ENCODE measurements at places on chromosomes 1 and 21.

DNA sequence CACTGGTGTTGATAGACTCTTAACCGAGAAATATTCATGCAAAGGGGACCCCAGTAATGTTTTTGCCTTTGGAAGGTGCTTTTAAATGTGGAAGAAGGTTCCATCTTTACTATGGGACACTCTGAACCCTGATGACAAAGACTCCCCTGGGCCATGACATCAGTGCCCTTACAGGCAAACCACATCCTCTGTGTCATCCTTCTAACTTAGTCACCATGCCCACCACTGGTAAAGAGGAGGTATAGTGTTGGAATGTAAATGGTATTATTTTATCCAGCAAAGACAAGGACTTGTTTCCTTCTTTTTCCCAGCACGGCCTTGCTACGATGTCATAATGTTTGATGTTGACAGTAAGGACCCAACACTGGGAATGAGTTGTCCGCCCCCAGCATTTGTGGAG lies 12.6 kb downstream of the METTL13 start:
- DNase-seq: no peak
- no peak overlapping the region for H3K4me3 ChIP-seq
- H3K36me3 ChIP-seq: peaks cover 17% of the 10 kb centered on the region
- peak overlapping the region; percentile 49 for H3K27ac ChIP-seq

DNA sequence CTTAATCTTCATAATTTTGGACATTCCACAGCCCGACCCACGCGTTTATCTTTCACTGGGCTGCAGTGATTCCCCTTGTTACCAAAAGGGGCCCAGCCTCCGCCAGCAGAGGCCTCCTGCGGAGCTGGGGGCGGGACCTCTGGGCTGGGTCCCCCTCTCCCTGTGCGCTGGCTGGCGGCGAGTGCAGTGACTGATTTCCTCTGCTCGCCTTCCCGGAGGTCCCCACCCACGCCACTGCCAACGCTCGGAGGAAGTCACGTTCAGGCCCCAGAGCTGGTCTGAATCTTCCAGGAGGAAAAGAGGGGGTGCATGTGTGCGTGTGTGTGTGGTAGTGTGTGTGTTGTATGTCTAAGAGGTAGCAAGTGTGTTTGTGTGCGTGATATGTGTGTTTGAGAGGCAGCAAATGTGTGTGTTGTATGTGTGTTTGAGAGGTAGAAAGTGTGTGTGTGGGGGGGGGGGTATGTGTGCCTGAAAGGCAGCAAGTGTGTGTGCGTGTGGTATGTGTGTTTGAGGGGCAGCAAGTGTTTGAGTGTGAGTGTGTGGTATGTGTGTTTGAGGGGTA lies 35.0 kb upstream of the JAK1 start:
- peak; percentile 67 for DNase-seq
- no peaks in the 10 kb centered on the region for H3K36me3 ChIP-seq
- peak overlapping the region; percentile 91 for H3K27ac ChIP-seq

- H3K4me3 ChIP-seq: no peak overlapping the region
- H3K36me3 ChIP-seq: no peaks in the 10 kb centered on the region
- H3K27ac ChIP-seq: no peak overlapping the region
- H3K4me1 ChIP-seq: peaks cover 8% of the 10 kb centered on the region
- no peaks in the 10 kb centered on the region for H3K27me3 ChIP-seq
- no peak for DNase-seq
Measured at GRCh38 chr1:7404046-7404742, 366.9 kb upstream of the VAMP3 start.

- peaks cover 19% of the 10 kb centered on the region for H3K4me1 ChIP-seq
- no peak overlapping the region for H3K4me3 ChIP-seq
- peak overlapping the region; percentile 46 for H3K27ac ChIP-seq
- no peaks in the 10 kb centered on the region for H3K27me3 ChIP-seq
- no peaks in the 10 kb centered on the region for H3K36me3 ChIP-seq
- peak; percentile 81 for DNase-seq
Measured at GRCh38 chr1:204130981-204131892, 20.6 kb downstream of the ETNK2 start.

DNA sequence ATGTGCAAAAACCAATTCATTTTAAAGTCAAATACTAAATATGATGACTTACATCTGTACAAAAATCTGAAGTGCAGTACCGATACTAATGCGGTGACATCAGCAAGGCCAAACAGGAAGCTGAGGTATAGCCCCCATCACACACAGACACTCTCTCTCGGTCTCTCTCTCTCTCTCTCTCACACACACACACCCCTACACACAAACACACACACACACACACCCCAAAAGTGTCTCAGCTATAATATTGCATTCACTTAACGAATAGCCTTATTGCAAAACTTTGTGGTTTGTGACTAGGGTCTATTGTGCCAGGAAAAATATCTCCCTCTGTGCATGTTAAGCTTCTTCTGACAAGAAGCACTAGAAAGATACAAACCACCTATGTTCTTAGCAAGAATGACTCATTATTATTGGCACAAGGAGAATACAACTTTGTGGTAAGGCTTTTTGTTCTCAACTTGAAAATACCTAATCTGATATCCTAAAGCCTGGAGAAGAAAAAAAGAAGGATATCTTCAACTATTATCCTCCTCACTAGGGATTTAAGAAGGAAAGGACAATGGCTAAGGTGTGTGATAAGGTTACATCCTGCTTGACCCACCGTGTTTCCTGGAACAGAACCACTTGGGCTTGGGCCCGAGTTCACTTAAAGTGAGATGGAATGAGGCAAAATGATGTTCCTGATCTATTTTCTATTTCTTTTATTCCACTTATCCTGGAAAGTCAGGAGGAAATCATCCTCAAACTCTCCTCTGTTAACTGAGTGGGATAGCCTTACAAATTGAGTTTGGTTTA lies 107.1 kb downstream of the NIBAN1 start:
- peaks cover 5% of the 10 kb centered on the region for H3K4me1 ChIP-seq
- H3K4me3 ChIP-seq: no peak overlapping the region
- H3K27ac ChIP-seq: no peak overlapping the region
- DNase-seq: peak; percentile 98

DNA sequence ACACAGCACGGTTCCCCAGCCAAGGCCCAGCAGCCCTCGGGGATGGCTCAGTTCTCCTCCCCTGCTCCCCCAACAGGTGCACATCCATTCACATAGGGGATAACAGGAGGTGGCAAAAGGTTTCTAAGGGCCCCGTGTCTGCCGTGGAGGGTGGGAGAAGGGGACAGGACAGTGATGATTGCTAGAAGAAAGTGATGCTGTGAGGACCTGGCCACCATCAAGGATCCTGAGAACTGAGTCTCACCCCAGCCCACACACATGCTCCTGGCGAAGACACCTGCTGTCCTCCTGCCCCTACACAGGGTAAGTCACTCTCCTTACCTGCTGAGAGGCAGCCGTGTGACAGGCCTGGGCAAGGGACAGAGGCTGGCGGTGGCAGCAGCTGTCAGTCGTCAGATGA lies 54.5 kb downstream of the GNG4 start:
- no peaks in the 10 kb centered on the region for H3K4me1 ChIP-seq
- H3K4me3 ChIP-seq: no peak overlapping the region
- no peak overlapping the region for H3K27ac ChIP-seq
- H3K36me3 ChIP-seq: no peaks in the 10 kb centered on the region
- DNase-seq: no peak
- H3K27me3 ChIP-seq: peaks cover 3% of the 10 kb centered on the region

GRCh38 chr1:171245458-171246064 lies 2.7 kb upstream of the FMO1 start:
- no peak overlapping the region for H3K4me3 ChIP-seq
- H3K27ac ChIP-seq: no peak overlapping the region
- DNase-seq: peak; percentile 30
- H3K27me3 ChIP-seq: no peaks in the 10 kb centered on the region
- H3K4me1 ChIP-seq: no peaks in the 10 kb centered on the region

- H3K27ac ChIP-seq: no peak overlapping the region
- peaks cover 4% of the 10 kb centered on the region for H3K27me3 ChIP-seq
- H3K4me1 ChIP-seq: no peaks in the 10 kb centered on the region
Measured at GRCh38 chr1:112346801-112347350, 49.1 kb upstream of the CTTNBP2NL start.

DNA sequence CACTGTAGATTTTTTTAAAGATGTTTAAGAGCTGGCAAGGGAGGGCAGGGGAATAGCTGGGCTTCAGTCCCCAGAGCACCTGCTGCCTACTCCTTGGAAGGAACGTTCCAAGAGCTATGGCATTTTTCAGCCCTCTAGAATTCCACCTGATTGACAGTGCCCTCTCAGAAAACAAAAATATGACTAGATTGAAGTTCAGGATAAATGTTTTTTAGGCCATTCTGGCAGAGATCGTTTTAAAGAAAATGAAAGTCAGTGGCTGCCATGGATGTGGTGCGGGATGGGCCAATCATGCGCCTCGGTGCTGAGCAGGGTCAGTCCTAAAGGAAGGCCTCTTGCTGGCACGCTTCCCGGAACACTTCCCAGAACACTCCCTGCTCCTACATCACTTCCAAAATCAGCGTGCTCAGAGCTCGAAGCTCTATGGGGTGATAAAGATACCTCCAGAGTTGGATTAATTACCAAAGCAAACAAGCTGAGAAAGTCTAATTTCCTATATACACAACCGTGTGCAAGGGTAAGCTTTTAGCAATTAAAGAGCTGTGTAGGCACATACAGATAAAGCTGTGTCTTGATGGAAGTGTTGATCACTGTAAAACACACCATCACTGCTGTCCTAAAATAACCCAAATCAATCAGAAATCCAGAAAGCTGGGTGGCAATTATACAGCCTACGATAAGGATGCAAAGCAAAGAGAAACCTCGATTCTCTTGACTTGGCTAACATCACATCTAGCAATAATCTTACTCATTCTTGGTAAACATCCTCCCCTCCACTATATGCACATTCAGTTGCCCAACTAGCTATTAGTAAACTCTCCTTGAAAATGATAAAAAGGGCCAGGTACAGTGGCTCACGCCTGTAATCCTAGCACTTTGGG lies 34.6 kb downstream of the TGFBR3 start:
- H3K36me3 ChIP-seq: no peaks in the 10 kb centered on the region
- H3K27ac ChIP-seq: peak overlapping the region; percentile 75
- peak overlapping the region; percentile 45 for H3K4me3 ChIP-seq
- H3K4me1 ChIP-seq: peaks cover 14% of the 10 kb centered on the region
- DNase-seq: peak; percentile 74

GRCh38 chr1:159141584-159142390 lies 29.6 kb upstream of the CADM3 start:
- no peaks in the 10 kb centered on the region for H3K4me1 ChIP-seq
- H3K36me3 ChIP-seq: no peaks in the 10 kb centered on the region
- peaks cover 2% of the 10 kb centered on the region for H3K27me3 ChIP-seq
- H3K27ac ChIP-seq: no peak overlapping the region
- peak; percentile 75 for DNase-seq

- no peaks in the 10 kb centered on the region for H3K36me3 ChIP-seq
- DNase-seq: peak; percentile 98
- no peaks in the 10 kb centered on the region for H3K27me3 ChIP-seq
- H3K4me1 ChIP-seq: no peaks in the 10 kb centered on the region
- peak within 1 kb of the TSS; percentile 82 for H3K27ac ChIP-seq
Measured at GRCh38 chr1:23019094-23019862, at the start of gene KDM1A. Gene KDM1A (plus strand): TSS chr1:23019468. CDS start chr1:23019597, 129 bp downstream.

DNA sequence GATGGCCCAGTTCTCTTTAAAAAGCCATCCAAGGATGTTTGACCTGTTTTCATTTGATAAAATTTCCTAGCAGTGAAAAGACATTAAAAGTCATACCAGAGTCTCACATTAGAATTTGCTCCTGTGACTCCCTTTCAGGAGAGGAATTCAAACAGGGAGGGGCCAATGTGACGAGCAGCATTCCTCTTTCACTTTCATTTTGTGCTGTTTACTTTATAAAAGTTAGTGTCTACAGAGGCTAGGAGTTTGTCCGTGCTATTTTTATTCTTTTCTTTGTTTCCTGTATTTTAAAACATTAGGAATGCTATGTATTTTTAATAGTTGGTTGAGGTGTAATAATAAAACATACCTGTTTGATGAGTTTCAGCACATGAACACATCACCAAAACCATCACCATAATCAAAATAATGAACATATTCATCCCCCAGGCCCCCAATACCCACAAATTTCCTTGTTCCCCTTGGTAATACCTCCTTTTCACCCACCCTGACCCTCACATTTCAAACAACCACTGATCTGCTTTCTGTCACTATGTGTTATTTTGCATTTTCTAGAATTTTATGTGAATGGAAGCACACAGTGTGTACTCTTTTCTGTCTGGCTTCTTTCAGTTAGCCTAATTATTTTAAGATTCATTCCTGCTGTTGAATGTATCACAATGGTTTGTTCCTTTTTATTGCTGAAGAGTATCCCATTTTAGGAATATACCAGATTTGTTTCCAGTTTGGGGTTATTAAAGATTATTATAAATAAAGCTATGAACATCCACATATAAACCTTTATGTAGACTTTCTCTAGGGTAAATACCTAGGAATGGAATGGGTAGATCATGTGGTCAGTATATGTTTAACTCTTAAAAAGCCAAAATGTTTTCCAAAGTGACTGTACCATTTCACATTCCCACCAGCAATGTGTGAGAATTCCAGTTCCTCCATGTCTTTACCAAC lies 129.5 kb downstream of the TENT5C start:
- peak overlapping the region; percentile 7 for H3K4me3 ChIP-seq
- peaks cover 3% of the 10 kb centered on the region for H3K4me1 ChIP-seq
- no peaks in the 10 kb centered on the region for H3K27me3 ChIP-seq
- H3K27ac ChIP-seq: peak overlapping the region; percentile 63
- DNase-seq: peak; percentile 69
- H3K36me3 ChIP-seq: no peaks in the 10 kb centered on the region

DNA sequence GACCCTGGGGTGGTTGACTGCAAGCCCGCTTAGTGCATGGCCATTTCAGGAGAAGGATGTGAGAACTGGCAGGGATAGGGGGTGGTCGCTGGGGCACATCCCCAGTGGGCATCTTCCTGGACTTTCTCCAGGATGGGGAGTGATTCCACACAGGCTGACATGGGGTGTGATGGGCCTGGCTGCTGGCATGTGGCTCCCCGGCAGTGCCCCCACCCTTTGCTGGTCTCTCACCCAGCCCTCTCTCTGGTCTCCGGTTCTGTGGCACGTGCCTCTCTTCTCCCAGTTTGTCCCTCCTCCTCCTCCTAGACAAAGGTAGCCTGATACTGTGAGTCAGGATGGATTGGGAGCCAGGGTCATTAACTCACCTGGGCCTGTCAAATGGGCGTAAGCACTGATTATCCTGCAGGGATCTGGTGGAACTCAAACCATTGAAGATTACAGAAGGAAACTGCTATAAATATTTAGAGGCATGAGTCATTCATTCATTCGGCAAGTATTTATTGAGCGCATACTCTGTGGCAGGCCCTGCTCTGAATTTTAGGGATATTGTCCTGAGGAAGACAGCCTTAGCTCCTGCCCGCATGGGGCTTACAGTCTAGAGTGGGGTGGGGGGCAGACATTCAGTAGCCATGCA lies 23.6 kb upstream of the EPS8L3 start:
- H3K4me3 ChIP-seq: no peak overlapping the region
- no peaks in the 10 kb centered on the region for H3K27me3 ChIP-seq
- peaks cover 23% of the 10 kb centered on the region for H3K4me1 ChIP-seq
- peak; percentile 52 for DNase-seq

- H3K27ac ChIP-seq: no peak overlapping the region
- H3K36me3 ChIP-seq: no peaks in the 10 kb centered on the region
- no peak overlapping the region for H3K4me3 ChIP-seq
- H3K27me3 ChIP-seq: no peaks in the 10 kb centered on the region
- DNase-seq: no peak
- peaks cover 12% of the 10 kb centered on the region for H3K4me1 ChIP-seq
Measured at GRCh38 chr21:45146306-45146705, 71.9 kb downstream of the ADARB1 start.

GRCh38 chr1:111197598-111198284 lies 2.7 kb downstream of the DENND2D start:
- H3K36me3 ChIP-seq: no peaks in the 10 kb centered on the region
- no peak overlapping the region for H3K4me3 ChIP-seq
- no peak overlapping the region for H3K27ac ChIP-seq
- H3K4me1 ChIP-seq: peaks cover 12% of the 10 kb centered on the region
- H3K27me3 ChIP-seq: no peaks in the 10 kb centered on the region
- no peak for DNase-seq

All from fibroblast of lung (primary cell).